ENCODE measurements at places on chromosomes 13 and 19. TPM values are rescaled to one million over a fixed set of nuclear protein-coding genes. Genes with fewer than 3 reads are reported as not detected.

NXNL1 gene
- total RNA-seq = not detected

DNA sequence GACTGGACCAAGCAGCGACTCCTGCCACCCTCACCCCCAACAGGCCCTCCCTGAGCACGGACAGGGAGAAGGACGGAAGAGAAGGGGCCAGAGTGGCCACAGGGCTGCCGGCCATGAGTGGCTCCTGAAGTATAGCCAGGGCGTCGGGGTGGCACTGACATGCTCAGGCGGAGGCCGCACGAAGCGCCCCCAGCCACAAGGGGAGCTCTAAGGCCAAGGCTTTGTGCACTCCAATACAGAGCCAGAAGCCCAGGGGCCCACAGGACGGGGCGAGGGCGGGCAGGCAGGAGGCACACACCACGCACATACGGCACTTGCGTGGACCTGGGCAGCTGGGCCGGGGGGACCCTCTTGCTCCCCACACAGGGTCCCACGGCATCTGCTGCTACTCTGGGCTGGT is 52.0 kb downstream of the KLF2 start:
- DNase-seq = no peak

MEIS3 gene
- 2.9 TPM for total RNA-seq

TRAPPC5 gene
- total RNA-seq = 64.7 TPM

KEAP1 gene
- total RNA-seq = 92.3 TPM

ZNF627 gene
- total RNA-seq = 23.0 TPM

DNA sequence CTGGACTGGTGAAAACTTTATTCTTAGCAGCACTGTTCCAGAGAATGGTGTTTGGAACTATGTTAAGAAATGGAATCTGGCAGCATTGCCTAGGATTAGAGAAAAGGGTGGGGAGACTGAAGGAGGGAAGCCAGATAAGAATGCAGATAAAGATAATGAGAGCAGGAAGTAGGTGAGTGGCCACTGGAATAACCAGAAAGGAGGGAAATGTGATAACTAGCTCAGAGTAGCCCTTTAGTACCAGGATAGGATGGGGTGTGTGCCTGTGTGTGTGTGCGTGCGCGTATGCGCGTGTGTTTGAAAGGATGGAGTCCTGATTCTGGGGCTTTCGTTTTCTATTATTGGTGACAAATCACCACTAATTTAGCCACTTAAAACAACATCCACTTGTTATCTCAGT is 33.4 kb upstream of the FRY start:
- DNase-seq = no peak

GRCh38 chr13:99085139-99085807 is 107.4 kb upstream of the DOCK9 start:
- DNase-seq = no peak

GRCh38 chr19:1277061-1277460 is 1.7 kb downstream of the FAM174C start:
- no peak for DNase-seq

RXFP2 gene
- not detected for total RNA-seq

- DNase-seq = peak; percentile 66
Measured at GRCh38 chr13:20160306-20161274, at the start of gene GJA3. Gene GJA3 (minus strand): TSS chr13:20161052. CDS start chr13:20143288, 17,764 bp downstream.

ZNF98 gene
- total RNA-seq = 7.2 TPM

GARRE1 gene
- total RNA-seq = 12.2 TPM

- DNase-seq = no peak
Measured at GRCh38 chr19:313988-314815, 23.0 kb upstream of the PLPP2 start.

DNA sequence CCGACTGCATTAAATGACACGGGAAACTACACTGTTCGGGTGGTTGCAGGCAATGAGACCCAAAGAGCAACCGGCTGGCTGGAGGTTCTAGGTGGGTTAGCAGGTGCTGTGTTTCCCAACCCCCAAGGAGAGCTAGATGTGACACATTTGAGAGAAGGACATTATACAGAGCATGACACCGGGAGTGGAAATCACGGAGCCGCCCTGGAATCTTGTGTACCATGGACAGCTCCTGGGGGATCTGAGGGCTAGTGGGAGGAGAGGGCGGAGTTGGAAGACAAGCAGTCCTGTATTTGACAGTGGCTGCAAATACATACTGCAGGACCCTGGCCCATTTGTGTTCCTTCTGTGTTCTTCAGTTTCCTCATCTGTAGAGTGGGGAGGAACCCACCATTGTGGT is 2.3 kb downstream of the CEACAM18 start:
- peak; percentile 52 for DNase-seq

DNA sequence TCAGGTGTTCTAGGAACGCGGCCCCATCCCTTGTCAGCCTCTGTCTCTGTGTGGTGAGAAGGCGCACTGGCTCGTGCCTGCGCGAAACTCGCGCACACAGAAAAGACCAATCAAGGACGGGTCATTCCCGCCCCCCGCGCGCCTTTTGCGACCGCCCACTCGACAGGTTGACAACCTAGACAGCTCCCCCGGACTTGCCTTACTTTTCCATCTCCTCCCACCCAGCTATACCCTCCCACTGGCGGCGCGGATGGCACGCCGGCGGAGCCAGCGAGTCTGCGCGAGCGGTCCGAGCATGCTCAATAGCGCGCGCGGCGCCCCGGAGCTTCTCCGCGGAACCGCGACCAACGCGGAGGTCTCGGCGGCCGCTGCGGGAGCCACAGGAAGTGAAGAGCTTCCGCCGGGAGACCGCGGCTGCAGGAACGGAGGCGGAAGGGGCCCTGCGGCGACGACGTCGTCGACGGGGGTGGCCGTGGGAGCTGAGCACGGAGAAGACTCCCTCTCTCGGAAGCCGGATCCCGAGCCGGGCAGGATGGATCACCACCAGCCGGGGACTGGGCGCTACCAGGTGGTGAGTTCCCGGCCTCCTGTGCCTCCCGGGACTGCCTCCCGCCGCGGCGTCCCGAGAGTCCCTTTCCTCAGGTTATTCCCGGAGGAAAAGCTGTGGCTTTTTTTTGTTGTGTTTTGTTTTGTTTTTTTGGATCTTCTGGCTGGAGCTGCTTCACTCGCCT is at the start of gene NDFIP2:
TSS of gene NDFIP2 (plus strand) at position 202 of the 731 bp plus-strand sequence. CDS start at position 251, 49 bp downstream.
- peak; percentile 91 for DNase-seq

GRCh38 chr13:51726446-51727193 is 77.3 kb downstream of the DHRS12 start:
- peak; percentile 19 for DNase-seq

DNA sequence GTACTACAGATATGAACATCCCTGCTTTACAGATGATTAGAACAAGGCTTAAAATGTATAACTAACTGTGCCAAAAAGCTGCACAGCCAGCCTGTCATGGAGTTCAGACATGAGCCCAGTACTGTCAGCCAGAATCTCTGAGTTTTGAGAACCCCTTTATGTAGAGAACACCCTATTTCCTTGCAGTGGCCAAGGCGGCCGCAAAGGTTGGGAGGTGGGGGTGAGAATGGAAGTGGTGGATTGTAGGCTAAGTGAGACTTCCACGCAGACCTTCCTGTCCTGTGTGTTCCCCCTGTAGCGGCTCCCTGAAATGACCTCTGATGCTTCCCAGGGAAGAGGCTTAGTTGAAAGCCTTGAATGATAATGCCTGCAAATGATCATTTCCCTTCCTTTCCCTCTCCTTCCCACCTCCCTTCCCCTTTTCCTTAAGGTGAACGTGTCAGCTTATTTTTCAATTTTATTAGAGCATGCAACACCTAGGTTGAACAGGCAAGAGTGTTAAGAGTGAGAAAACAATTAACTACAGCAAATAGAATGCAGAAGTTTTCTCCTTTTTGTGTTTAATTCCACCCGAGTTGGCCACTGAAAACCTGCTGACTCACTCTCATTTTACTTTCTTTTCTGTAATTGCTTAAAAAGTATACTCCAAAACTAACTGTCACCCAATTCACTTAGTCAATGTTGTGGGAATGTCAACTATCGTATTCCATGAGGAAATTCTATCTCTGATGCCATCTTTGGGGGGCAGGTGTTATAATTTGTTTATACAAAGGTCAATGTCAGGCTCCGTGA is 167.0 kb upstream of the EDNRB start:
- no peak for DNase-seq

MCEMP1 gene
- not detected for total RNA-seq

FAM83E gene
- not detected for total RNA-seq

- no peak for DNase-seq
Measured at GRCh38 chr19:49491804-49492572, 4.2 kb upstream of the RPS11 start.

PHLDB3 gene
- total RNA-seq = 7.8 TPM

ZNF649 gene
- 9.0 TPM for total RNA-seq

DNA sequence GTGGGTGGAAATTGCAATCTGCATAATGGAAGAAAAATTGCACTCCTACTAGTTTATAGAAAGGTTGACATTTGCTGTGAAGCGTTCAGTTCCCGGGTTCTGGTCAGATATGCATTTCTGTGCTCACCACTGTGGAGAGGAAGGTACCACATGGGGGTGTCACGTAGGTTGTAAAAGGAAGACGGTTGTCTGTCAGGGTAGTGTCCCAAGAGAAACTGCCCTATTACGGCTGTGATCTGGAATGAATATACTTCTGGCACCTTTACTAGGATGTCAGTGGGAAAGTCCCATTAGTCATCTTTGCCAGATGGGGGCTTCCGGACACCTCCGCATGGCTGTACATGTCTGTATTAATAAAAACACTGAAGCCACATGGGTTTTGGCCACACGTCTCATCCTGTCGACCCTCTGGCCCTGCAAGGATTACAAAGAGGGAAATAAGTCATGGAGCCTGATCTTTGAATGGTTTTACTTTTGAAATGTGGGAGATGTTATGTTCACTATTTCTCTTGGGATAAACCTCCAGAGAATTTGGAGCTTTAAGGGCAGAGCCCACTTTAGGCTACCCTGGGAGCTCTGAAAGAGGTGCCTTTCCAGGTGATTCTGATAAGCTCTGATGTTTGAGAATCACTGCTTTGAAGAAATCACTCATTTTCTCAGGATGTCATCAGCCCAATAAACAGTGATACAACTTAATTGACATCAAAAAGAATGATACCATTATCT is 133.9 kb downstream of the AKAP11 start:
- DNase-seq = peak; percentile 51

SLC25A42 gene
- total RNA-seq = 6.2 TPM

Data from Daoy (cell line).